ENCODE measurements at places on chromosomes 16 and 17. TPM values are rescaled to one million over a fixed set of nuclear protein-coding genes. Genes with fewer than 3 reads are reported as not detected.

GRCh38 chr16:88913001-88913612 lies 46.6 kb upstream of the PABPN1L start:
- no peaks in the 10 kb centered on the region for H3K4me1 ChIP-seq
- no peaks in the 10 kb centered on the region for H3K36me3 ChIP-seq
- no peak overlapping the region for H3K27ac ChIP-seq
- DNase-seq, result no peak
- H3K27me3 ChIP-seq, result no peaks in the 10 kb centered on the region

DNA sequence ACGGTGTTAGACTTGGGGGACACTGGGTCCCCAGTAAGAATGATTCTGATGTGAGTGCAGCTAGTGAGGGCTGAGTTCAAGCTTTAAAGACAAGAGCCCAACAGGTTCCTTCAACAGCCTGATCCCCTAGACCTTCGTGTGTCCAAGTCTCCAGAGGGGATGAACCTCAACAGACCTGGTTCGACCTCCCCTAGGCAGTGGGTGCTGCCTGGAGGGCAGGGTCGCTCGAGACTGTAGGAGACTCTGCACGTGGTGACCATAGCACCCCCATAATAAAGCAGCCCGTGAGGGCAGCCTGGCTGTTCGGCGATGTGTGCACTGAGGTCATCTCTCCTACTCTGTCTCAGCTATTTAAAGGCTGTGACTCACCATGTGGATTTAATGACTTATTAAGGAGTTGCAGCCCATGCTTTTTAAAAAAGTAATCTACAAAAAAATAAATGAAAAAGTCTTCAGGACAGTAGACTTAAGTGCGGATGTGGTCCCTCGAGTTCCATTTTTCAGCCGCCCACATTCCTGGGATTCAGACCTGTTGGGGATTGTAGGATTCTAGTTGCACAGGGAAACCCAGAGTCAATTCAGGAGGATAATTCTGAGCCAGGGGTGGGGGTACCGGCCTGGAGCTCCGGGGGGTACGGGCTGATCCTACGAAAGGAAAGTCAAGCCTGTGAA lies 23.4 kb upstream of the METRNL start:
- no peaks in the 10 kb centered on the region for H3K27me3 ChIP-seq
- no peak overlapping the region for H3K4me3 ChIP-seq
- no peaks in the 10 kb centered on the region for H3K36me3 ChIP-seq
- DNase-seq, result no peak
- H3K27ac ChIP-seq, result no peak overlapping the region

RAB26 gene
- 31.9 TPM for polyA plus RNA-seq

CX3CL1 gene
- polyA plus RNA-seq, result 0.67 TPM

LRRC37A gene
- 0.27 TPM for polyA plus RNA-seq

- no peaks in the 10 kb centered on the region for H3K27me3 ChIP-seq
- peaks cover 26% of the 10 kb centered on the region for H3K36me3 ChIP-seq
- H3K27ac ChIP-seq, result no peak overlapping the region
- no peak for DNase-seq
- peaks cover 8% of the 10 kb centered on the region for H3K4me1 ChIP-seq
These were observed 5.0 kb upstream of the ZNF750 start for GRCh38 chr17:82844796-82845162.

DNA sequence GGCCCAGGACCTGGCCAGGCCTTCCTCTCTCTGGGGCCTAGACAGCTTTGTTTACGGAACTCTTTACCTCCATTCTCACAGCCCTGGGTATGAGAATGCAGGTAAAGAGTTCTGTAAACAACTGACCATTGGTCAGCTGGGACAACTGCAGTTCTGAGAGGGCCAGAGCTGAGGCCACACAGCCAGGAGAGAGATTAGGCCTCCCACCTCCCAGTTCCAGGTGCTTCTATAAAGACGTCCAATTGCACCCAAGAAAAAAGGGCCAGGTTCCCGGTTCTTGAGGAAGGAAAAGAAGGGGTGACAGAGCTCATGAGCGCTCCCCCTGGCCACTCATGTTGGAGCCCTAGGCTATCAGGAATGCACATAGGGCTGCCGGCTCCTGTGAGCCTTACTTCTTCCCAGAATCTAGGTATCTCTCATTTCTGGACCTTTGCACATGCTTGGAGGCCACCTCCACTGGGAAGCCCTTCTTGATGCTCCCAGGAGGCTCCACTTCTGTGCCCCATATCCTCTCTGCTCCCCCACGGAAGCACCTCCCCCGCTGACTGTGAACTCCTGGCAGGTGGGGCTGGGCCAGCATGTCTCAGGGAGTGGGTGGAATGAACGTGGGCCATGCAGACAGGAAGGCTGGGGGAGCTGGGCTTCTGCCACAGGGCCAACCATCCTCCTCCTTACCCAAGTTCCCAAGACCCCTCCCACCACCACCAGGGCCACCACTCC lies 13.1 kb downstream of the CNGB1 start:
- DNase-seq, result no peak
- H3K27ac ChIP-seq, result no peak overlapping the region
- no peaks in the 10 kb centered on the region for H3K27me3 ChIP-seq
- no peak overlapping the region for H3K4me3 ChIP-seq
- no peaks in the 10 kb centered on the region for H3K4me1 ChIP-seq

All from small intestine (tissue), 16 donors.